ENCODE measurements at places on chromosomes 3 and 15.
A peak's percentile ranks its signal among the peaks of the same experiment; 100 is the strongest.

DNA sequence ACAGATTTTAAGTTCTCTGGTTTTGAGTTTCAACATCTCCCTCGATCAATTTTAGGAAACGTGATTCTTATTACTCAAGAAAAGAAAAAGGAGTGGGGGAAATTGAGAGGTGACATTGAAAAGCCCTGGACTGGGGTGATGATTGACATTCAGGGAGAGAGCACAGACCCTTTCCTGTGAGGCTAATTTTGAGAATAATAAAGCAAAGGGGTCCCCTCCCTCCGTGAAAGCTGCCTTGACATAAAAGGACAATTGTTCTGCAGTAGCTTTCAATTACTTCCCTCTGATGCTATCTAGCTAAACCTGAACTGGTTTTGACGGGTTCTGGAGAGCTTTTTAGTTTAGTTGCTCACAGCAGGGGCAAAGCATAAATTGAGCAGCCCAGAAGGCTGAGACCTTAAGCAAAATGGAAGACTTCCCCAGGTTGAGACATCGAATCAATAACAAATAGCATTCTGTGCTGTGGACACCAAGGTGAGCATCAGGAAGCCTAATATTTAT, 14.4 kb upstream of the CMTM8 start:
- DNase-seq: no peak

GRCh38 chr15:63870487-63871209, 36.9 kb upstream of the HERC1 start:
- no peak for DNase-seq

DNA sequence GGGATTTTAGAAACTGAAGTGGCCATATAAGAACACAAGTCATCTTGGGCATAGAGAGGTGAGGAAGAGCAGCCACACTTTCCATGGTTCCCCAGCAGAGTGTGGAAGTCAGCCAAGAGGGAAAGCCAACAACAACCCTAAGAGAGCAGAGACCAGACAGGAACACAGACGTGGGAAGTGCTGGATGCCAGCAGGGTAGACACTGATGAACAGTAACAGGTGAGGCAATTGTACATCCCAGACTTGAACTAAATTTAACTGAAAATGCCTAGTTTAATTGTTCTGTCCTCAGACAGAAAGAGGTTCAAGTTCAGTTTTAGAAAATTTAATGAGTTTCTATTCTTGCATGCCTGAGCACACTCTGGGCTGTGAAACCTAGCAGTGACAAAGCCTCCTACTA, 212.1 kb downstream of the ATP8B4 start:
- DNase-seq: no peak

DNA sequence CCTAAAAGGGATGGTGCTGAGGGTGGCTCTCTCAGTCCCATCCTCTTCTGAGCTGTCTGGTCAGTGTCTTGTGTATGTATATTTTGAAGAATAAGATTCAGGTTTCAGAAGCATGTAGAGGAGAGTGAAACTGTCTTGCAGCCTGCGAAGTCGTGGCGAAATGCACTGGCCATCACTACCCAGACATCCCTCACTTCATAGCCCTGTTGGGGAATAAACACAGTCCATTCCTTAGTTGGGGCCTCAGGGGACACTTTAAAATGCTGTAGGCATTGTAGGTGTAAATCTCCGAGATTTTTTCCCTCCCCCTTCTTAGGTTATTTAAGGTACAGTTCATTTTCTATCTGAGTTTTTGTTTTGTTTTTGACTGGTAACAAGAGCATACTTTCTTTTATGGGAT, 93.8 kb downstream of the DNASE1L3 start:
- no peak for DNase-seq

DNA sequence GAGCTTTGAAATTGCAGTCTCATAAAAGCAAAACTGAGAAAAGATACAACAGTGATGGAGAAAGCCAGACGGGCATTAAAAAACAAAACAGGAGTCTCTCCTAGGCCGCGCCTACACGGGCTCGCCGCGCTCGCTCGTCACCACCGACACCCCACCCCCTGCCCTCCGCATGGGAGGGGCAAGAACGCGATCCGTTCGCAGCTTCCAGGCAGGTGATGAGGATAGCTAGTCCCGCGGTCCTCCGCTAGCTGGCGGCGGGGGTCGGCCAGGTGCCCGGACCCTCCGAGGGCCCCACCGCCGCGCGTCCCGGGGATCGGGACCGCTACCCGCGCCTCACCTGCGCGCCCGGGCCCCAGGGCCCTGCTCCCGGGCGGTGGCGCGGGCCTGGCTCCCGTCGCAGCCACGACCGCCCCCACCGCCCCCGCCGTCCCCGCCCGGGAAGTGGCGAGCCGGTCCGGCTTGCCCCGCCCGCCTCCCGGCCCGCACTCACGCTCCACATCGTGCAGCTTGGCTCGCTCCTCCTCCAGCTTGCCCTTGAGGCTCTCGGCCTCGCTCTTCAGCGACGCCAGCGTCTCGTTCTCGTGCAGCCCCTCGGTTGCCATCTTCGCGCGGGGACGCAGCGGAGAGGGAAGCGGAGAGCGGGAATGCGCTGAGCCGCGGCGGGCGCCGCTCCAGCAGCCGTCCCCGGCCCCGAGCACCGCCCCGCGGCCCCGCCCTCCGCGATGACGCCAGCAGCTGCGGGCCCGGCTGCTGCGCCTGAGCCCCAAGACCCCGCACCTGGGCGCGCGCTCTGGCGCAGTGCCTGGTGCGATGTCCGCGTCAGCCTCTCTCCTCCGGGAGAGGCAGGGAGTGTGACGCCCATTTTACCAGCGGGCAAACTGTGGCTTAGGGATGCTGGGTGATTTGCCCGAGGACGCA, 11.7 kb downstream of the GNB5 start:
- DNase-seq: peak; percentile 79

DNA sequence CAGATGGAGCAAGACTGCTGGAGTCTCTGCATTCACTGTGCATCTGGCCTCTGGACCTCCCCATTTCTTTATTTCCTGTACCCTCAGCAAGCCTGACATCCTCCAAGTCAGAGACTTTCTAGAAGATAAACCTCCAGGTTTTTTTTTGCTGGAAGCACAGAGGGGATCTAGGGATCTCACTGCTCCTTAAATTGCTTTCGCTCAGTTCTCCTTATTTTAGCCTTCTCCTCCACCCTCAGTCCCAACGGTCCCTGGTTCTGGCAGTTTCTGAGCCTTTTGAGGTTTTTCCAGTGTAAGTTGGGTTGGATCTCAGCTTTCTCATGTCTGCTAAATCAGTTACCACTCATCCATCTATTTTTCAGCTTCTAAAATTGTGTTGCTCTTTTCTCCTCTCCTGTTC, 22.7 kb upstream of the CHD2 start:
- no peak for DNase-seq

- DNase-seq: no peak
These were observed 107.1 kb downstream of the ATG7 start for GRCh38 chr3:11379238-11379823.

GRCh38 chr3:106082616-106083015, 213.8 kb upstream of the CBLB start:
- no peak for DNase-seq
